HepG2 (cell line): ENCODE measurements at places on chromosomes 6 and 20. TPM values are rescaled to one million over a fixed set of nuclear protein-coding genes. Genes with fewer than 3 reads are reported as not detected.

The ARFGAP1 gene
- 51.4 and 132 TPM in 2 replicates for total RNA-seq

The OR2B6 gene
- total RNA-seq, result not detected in 2 replicates

The ARMH2 gene
- not detected in 2 replicates for total RNA-seq

GRCh38 chr6:25137480-25137879 lies 141.7 kb upstream of the CARMIL1 start:
- DNase-seq, result no peak

GRCh38 chr6:30955367-30956042 lies 14.7 kb downstream of the MUCL3 start:
- no peak for DNase-seq

- DNase-seq, result no peak
These were observed 27.4 kb downstream of the SLX4IP start for GRCh38 chr20:10462516-10462915.

GRCh38 chr6:16136621-16137450 lies 8.0 kb downstream of the MYLIP start:
- DNase-seq, result no peak
